ENCODE measurements at places on chromosomes 12 and 14. TPM values are rescaled to one million over a fixed set of nuclear protein-coding genes. Genes with fewer than 3 reads are reported as not detected.
A peak's percentile ranks its signal among the peaks of the same experiment; 100 is the strongest.

DNA sequence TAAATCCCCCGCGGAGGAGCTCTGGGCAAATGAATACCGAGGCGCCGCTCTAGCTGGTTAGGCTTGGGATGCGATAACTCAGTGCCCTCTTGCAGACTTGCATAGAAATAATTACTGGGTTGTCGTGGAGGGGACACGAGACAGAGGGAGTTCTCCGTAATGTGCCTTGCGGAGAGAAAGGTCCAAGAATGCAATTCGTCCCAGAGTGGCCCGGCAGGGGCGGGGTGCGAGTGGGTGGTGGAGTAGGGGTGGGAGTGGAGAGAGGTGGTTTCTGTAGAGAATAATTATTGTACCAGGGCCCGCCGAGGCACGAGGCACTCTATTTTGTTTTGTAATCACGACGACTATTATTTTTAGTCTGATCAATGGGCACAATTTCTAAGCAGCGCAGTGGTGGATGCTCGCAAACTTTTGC is 2.5 kb upstream of the TBX5 start:
- no peak for DNase-seq

DNA sequence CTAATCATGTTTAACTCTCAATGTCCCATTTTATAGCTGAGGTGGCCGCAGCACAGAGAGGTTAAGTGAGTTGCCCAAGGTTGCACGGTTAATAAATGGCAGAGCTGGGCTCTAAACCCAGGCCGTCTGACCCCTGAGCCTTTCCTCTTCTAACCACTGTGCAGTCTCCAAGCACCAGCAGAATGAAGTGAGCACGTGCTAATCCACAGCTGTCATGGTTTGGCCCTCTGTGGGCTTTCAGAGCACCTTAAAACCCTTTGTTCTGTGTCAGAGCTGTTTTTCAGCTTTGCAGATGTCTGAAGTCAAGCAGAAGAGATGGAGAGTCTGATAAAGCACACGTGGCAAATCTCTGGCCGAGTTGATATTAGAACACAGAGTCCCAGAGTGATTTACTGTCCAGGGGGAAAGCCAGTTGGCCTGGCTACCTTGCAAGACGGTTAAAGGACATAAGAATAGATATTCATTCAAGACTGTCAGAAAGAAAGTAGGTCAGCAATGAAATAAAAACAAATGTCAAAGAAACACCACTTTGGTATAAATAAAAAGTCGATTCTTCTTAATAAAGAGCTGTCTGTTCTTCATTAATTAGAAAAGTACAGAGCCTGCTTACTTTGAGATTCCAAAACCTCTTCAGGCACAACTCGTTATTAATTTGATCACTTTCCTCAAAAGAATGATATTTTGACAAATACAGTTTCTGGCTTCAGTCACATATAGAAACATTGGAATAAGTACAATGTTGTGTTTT is 107.3 kb downstream of the CRADD start:
- DNase-seq, result peak; percentile 11

GRCh38 chr12:46777587-46777986 is 48.2 kb downstream of the SLC38A4 start:
- DNase-seq, result no peak

Gene DDHD1
- 12.7 TPM for total RNA-seq

DNA sequence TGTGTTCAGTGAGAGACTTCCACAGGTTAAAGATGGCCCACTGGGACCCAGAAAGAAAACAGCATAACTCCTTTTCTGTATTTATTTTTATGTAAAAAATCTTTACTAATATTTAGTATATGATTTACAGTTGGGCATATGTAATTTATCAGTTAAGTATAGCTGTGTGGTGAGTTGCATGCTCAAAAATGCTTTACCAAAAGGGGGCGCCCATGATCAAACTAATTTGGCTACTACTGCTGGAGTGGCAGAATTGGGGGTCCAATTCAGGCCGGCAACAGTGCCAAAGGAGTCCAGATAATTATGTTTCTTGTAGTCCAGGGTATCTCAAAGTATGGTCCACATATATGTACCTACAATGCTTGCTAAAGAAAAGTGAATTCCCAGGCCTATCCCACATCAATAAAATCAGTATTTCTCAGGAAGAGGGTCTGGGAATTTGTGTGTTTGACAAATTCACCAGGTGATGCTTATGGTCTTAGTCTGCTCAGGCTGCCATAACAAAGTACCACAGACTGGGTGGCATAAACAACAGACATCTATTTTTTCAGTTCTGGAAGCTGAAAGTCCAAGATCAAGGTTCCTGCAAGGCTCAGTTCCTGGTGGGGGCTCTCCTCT is 152.0 kb downstream of the KTN1 start:
- DNase-seq, result peak; percentile 58

DNA sequence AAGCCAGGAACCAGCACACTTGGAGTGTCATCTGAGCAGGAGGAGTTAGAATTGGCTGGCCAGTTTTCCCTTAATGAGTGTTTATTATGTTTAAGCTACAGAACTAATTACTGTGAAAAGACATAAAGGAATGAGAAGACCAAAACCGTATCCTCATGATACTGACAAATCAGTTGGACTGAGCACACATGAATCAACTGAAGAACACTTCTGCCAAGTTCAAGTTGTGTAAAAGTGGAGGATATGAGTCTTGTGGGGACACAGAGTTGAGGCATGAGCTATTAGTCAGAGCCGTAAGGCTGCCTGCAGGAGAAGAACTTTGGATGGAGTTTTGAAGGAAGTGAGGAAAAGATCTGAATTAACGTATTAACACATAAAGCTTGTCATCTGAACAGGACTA is 43.1 kb downstream of the HMGA2 start:
- DNase-seq, result no peak

Gene WBP11
- 75.9 TPM for total RNA-seq

Gene GUCY2C
- not detected for total RNA-seq

DNA sequence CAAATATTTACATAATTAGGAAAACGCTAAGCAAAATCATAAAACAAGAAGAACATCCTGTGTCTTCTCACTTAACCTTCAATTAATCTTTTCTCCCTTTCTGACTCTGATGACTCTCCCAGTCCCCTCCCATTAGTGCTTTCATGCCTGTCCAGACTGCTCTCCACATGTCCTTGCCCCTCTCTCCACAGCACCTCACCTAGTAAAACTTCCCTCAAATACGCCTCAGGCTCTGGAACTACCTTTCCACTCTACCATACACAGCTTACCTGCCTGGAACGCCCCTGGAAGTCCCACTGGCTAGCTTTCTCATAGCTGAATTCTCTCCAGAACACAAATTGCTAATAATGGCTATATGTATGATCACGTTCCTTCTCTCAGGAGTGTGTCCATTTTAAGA is 44.7 kb downstream of the SLC5A8 start:
- no peak for DNase-seq

Measured in Calu3 (cell line).